ENCODE measurements at places on chromosomes 3 and 15.

DNA sequence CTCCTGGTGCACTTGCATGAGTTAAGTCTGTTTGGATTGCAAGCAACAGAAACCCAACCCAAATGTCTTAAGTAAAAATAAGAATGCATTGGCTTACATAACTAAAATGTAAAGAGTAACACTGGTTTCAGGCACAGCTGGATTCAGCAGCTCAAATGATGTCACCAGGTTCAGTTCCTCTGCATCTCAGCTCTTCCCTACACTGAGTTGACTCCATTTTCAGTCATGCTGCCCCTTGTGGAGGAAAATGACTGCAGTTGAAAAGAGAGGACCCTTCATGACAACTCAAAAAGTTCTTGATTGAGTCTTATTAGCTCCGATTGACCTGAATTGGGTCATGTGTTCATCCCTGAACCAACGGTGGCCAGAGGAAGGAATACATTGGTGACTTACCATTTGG, 138.5 kb upstream of the ABI3BP start:
- no peak for DNase-seq

- no peak for DNase-seq
These were observed 10.8 kb upstream of the LRRC15 start for GRCh38 chr3:194380326-194380725.

GRCh38 chr3:39038165-39038564, 13.6 kb downstream of the SCN11A start:
- DNase-seq: no peak

GRCh38 chr3:145355206-145355605, 805.8 kb downstream of the PLOD2 start:
- no peak for DNase-seq

DNA sequence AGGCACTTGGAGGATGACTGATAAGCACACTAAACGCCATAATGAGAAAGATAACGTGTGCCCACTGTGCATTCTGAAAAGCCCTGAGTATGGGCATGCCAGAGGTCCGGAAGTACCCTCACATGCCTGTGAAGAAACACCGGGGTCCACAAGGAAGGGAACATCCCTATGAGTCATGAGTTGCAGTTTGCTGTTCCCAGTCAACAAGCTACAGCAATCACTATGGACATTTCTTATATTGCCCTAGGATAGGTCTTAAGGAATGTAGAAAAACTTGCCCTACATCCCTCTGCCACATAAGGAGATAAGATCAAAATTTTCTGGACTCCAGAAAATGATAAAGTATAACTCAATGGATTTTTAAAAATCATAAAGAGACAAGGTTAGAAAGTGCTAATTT, 9.9 kb downstream of the MB21D2 start:
- DNase-seq: no peak

- no peak for DNase-seq
These were observed 95.8 kb downstream of the BDH1 start for GRCh38 chr3:197460002-197460401.

- no peak for DNase-seq
These were observed 762.4 kb upstream of the DPPA4 start for GRCh38 chr3:110099711-110100110.

DNA sequence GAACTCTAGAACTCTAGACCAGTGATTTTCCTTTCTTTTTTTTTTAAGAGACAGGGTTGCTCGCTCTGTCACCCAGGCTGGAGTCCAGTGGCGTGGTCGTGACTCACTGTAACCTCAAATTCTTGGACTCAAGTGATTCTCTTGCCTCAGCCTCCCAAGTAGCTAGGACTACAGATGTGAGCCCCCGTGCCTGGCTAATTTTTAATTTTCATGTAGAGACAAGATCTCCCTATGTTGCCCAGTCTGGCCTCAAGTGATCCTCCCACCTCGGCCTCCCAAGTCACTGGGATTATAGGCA, 359.6 kb downstream of the SHQ1 start:
- DNase-seq: no peak

DNA sequence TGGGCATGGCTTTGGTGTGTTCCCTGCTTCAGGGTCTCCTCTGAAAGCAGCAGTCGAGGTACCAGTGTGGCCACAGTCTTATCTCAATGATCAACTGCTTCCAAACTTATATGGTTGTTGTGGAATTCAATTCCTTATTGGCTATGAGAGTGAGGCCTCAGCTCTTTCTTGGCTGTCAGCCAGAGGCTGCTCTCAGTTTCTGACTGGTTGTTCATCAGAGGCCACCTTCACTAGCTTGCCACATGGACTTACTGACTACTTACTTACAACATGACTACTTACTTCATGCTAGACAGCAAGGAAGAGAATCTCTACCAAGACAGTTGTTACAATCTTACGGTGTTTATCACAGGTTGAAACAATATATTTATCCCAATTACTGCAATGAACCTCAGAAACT, 789.2 kb downstream of the DIPK2A start:
- no peak for DNase-seq

DNA sequence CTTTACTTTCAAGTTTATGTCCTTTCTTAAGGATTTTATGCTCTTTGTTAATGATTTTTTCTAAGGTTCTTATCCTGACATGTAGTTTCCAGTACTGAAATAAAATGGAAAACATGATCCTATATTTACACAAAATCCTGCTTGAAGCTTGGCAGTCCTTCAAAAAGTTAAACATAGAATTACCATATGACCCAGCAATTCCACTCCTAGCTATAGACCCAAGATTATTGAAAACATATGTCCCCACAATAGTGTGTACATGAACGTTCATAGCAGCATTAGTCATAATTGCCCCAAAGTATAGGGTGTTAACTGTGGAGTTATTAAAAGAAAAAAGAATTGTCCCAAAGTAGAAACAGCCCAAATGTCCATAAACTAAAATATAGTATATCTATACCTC, 33.2 kb downstream of the ITGB5 start:
- no peak for DNase-seq

- DNase-seq: no peak
These were observed 46.9 kb downstream of the SATB1 start for GRCh38 chr3:18378218-18378617.

DNA sequence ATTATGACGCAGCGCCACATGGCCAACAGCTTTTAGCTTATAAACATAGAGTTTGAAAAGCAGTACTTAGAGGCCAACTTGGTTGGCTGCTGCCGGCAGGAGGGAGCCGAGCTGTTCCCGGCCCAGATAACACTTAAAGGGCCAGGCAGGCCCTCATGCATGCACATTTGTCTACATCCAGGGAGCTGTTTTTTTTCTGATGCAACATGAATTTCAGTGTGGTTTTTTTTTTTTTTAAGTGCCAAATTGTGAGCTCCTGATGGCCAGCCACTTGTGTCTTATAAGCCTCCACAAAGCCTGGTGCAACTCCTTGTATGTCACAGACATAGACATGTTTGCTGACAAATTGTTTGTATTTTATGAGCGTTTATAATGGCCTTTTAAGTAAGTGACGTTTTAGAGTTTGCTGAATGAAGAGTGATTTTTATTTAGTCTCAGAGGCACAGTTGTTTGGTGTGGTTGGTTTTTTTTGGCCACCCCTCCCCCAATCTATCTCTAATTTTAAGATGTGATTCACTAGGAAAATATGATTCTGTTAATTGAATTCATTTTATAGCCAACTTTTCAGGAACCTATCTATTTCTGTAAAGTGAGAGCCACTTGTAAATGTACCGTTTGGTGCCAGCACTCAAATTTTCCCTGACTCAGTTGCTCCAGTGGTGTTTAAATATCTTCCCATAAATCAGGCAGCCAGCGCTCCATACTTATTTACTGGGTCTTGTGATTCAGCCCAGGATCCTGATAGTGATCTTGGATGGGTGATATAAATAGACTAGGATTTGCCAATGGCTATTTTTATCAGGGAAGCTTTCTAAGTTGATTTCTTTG, 134.3 kb downstream of the VGLL4 start:
- DNase-seq: no peak

GRCh38 chr15:27826902-27827714, 272.0 kb downstream of the OCA2 start:
- DNase-seq: no peak

- DNase-seq: no peak
These were observed 25.9 kb downstream of the ACP3 start for GRCh38 chr3:132343018-132343612.

GRCh38 chr3:136653628-136654027, 98.5 kb downstream of the STAG1 start:
- DNase-seq: no peak

- DNase-seq: no peak
These were observed 468 bp upstream of the SPTBN5 start for GRCh38 chr15:41894251-41894790.

DNA sequence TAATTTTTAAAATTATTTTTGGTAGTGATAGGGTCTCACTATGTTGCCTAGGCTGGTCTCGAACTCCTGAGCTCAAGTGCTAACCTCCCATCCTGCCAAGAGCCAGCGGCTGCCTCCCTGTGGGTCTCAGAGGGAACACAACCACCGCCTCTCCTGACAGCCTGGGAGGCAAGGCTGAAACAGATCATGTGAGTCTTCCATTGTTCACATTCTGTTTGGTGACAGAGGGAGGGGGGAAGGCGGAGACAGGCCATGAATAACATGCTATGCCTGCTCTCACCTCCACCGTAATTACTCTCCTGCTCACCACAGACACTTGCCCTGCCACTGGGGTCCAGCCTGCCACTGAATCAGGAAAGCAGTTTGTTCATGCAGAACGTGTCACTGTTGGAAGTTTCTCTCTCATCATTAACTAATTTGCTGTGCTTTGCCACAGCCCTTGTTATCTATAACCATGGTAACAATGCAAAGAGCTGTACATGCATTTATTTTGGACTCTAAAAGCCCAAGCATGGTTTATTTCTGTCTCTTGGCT, 78.4 kb upstream of the RASGRF1 start:
- DNase-seq: no peak

- DNase-seq: no peak
These were observed 17.0 kb downstream of the SOX2 start for GRCh38 chr3:181728470-181729340.

- no peak for DNase-seq
These were observed 283.8 kb downstream of the C3orf38 start for GRCh38 chr3:88433568-88433967.

DNA sequence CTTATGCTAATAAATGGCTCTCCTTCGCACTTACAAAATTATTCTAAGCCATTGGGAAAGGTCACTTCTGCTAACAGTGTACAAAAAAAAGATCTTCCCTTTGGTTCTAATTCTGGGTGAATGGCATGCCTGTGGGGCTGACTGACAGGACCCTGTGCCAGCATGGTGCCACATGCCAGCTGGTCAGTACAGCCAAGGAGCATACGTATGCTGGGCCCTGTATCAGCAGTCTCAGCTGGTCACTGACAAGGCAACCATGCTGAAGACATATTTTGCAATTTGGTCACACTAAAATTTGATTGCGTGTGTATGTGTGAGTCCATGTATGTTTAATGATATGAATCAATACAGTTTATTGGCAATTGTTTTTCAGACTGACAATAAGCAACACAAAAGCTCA, 246.1 kb downstream of the TBL1XR1 start:
- DNase-seq: no peak

DNA sequence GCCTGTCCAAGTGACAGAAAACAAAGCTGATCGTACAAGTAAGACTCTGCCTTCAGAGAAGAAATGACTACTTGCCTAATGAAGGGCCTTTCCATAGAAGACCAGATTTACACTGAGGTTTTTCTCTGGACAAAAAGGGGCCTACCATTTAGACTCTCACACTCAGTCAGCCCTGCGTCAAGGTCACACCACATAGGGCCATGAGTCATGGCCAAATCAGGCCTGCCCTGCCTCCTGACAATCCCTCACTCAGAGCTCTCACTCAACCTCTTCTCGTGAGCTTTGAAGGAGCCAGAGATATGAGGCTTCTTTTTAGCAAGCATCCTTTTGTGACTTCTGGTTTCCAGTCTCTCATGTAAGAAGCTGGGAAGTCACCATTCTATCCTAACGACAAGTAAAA, 68.1 kb upstream of the NMNAT3 start:
- DNase-seq: no peak

DNA sequence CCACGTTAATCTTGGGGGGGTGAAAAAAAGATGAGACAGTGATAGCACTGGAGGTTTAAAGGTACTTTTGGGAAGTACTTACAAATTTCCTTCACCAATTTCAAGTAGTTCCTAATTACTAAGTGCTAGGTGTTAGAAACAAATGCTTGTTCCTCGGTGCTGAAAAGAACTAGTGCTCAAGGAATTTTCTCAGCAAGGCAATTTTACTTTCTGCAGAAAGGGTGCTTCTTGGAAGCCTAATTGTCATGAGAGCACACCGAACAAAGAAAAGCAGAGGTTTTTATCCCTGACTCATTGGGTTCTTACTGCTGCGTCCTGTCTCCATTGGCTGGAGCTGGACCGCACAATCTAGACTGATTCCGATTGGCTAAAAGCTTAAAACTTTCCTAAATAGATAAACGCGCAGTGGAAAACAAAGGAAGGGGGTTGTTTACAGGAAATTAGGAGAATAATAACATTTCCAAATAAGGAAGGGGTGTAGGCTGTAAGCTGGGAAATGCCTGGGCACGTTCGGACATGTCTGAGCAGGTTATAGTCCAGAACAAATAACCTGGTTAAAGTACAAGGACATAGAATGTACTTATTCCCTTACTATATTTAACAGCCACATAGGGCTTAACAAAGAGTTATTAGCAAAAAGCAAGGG, 49.6 kb downstream of the CHD2 start:
- DNase-seq: no peak

GRCh38 chr3:190339130-190339529, 16.9 kb upstream of the CLDN1 start:
- no peak for DNase-seq

- DNase-seq: no peak
These were observed 29.6 kb downstream of the GALK2 start for GRCh38 chr15:49199666-49200065.

- DNase-seq: no peak
These were observed 217.0 kb downstream of the TLE3 start for GRCh38 chr15:69880571-69881301.

DNA sequence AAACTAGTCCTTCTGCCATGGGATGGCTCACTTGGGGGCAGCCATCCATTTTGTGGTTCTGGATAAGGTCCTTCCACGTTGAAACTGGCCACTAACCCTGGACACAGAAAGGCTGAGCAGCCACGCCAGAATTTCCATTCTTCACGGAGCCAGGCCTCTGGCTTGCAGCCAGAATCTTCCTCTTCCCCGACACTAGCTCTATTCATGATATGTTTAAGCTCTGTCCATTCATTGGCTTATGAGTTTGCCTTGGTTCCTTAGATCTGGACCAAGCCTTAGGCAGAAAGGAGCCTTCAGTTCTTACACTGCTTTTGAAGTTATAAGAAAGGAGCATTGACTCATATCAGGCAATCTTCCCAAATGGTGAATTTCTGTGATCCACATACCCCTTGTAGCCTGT, 288.4 kb upstream of the GOLGA6L4 start:
- no peak for DNase-seq

DNA sequence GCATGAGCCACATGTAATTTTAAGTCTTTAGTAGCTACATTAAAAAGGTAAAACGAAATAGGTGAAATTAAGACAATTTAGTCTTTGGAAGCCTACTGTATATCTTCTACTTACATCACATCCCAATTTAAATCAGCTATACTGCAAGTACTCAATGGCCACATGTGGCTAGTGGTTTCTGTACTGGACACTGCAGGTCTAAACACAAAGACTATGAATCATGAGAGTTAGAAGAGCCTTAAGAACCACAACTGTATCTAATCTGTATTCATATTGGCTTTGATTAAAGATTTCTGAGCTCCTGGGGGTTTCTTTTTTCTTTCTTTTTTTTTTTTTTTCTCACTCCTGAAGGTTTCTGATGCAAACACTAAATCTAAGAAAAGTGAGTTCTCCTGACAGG, 2.3 kb upstream of the EIF1B start:
- no peak for DNase-seq

GRCh38 chr15:46703020-46703861, 1014.1 kb upstream of the SEMA6D start:
- no peak for DNase-seq

Data from effector CD8-positive, alpha-beta T cell (primary cell).